ENCODE measurements at places on chromosomes 16 and 17.

GRCh38 chr17:29063992-29064391 lies 21.1 kb downstream of the PIPOX start:
- no peak for DNase-seq

DNA sequence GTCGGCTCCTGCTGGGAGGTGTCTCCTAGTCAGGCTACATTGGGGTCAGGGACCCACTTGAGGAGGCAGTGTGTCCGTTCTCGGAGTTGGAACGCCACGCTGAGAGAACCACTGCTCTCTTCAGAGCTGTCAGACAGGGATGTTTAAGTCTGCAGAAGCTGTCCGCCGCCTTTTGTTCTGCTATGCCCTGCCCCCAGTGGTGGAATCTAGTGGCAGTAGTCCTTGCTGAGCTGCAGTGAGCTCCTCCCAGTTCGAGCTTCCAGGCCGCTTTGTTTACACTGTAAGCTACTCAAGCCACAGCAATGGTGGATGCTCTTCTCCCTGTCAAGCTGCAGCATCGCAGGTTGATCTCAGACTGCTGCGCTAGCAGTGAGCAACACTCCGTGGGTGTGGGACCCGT lies 36.0 kb downstream of the ITFG1 start:
- no peak for DNase-seq

DNA sequence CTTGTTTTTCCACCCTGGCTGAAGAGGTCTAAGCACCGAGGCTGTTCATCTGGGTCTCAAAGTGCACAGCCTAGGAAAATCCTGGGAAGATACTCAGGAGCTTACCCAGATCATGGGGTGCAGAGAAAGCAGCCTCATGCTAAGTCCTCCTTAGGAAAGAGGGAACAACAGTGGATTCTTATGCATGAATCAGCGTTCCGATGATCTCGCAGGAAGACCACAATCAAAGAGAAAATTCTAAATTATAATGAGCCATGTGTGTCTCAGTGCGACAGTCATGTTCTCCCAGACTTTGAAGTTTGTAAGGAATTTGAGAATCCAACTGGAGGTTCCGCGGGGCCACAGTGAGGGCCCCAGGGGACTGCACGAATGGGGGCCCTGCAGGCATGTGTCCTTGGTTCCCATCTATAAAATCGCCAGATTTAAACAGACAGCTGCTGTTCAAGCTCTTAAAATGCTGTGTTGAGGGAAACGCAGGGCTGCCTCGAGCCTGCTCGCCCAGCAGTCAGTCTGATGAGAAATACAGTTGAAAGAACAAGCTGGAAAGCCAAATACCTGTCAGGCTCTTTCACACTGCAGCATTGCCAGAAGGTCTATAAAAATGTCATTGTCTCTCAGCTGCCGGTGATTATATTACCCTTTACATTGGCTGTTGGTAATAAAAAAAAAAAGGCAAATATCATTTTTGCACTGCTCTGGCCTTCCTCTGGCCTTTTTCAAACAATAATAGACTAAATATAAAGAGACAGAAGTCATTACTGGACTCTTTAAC lies 152.1 kb downstream of the PMP22 start:
- no peak for DNase-seq

GRCh38 chr17:79188048-79188447 lies 113.4 kb downstream of the ENGASE start:
- DNase-seq, result peak; percentile 8

- DNase-seq, result no peak
Measured at GRCh38 chr17:77694391-77695363, 263.8 kb upstream of the TNRC6C start.

DNA sequence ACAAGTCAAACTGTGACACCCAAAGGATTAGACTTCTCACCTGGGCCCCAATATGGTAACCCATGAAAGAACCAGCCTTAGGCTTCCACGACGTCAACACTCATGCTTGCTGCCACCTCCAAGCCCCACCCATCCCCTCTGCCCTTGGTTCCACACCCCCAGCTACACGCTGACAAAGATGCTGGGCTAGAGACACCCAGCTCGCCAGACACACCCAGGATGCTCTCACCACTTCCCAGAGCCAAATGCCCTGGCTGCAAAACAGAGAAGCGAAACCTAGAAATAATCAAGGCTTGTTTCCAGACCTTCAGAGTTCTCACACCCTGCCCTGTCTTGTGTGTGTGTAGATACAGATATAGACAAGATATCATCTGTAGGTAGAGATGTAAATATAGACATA lies 26.0 kb upstream of the ADCY9 start:
- no peak for DNase-seq

GRCh38 chr16:81817789-81818567 lies 38.9 kb downstream of the PLCG2 start:
- DNase-seq, result no peak

DNA sequence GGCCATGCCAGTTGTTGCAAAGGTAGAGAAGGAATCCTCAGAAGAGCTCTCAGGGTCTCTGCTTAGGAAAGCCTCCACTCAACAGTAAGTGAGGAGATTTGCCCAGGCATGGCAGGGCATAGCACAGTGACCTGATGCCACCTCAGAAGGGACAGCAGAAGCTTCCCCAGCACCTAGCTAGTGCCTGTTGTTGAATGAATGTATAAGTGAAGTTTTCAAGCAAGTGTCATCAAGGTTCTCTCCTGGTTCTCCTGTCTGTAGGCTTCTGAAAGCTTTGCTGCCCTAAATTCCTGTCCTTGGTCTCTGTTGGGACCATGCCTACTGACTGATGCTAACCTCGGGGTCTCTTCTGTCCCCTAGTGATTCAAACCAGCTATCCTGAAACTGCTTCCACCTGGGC lies 114.9 kb upstream of the TBX2 start:
- no peak for DNase-seq

- no peak for DNase-seq
Measured at GRCh38 chr17:34692920-34693319, 113.5 kb downstream of the TMEM132E start.

DNA sequence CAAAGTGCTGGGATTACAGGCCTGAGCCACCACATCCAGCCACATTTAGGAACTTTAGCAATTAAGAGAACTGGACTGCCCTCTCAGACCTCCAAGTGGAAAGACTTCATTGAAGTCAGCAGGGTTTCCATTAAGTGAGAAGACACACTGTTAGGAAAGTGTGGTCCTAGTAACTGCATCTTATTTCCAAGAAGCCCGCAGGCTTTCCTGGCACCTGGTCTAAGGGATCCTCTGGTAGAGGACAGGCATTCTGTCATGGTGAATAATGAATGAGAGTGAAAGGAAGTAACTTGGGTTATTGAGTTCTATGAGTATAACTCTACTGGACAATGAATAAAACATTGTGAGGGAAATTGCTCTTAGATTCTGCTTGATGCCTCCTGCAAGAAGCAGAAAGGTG lies 14.1 kb downstream of the C17orf75 start:
- DNase-seq, result no peak

GRCh38 chr17:62614142-62614541 lies 13.3 kb upstream of the MRC2 start:
- DNase-seq, result peak; percentile 32

GRCh38 chr16:55944377-55944802 lies 69.2 kb upstream of the CES5A start:
- no peak for DNase-seq

DNA sequence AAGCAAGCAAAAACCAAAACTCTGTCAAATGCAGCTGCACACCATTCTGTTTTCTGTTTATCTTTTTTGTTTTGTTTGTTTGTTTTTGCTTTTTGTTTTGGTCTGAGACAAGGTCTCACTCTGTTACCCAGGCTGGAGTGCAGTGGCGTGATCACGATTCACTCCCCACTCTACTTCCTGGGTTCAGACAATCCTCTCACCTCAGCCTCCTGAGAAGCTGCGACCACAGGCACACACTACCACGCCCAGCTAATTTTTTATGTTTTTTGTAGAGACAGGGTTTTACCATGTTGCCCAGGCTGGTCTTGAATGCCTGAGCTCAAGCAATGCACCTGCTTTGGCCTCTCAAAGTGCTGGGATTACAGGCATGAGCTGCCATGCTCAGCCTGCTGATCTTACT lies 19.3 kb upstream of the SLFN13 start:
- DNase-seq, result no peak

- DNase-seq, result no peak
Measured at GRCh38 chr16:11658896-11659708, 9.2 kb upstream of the SNN start.

- DNase-seq, result no peak
Measured at GRCh38 chr17:49501496-49501895, 6.4 kb downstream of the NGFR start.
